Activated CD4-positive, alpha-beta T cell treated with anti-CD3 and anti-CD28 coated beads, Interleukin-2, amount 10 ng/mL, durations not matched to agents 24 days and 14 days (primary cell): ENCODE measurements at places on chromosomes 5 and 9.

GRCh38 chr5:110203661-110204060, 513.9 kb downstream of the MAN2A1 start:
- H3K27me3 ChIP-seq, result no peaks in the 10 kb centered on the region
- DNase-seq, result no peak
- H3K4me3 ChIP-seq, result no peak overlapping the region
- no peak overlapping the region for H3K27ac ChIP-seq
- H3K36me3 ChIP-seq, result no peaks in the 10 kb centered on the region
- H3K4me1 ChIP-seq, result no peaks in the 10 kb centered on the region

GRCh38 chr9:73050065-73050816, 97.4 kb upstream of the ALDH1A1 start:
- H3K4me1 ChIP-seq, result no peaks in the 10 kb centered on the region
- peaks cover 6% of the 10 kb centered on the region for H3K27me3 ChIP-seq
- H3K27ac ChIP-seq, result no peak overlapping the region
- no peak for DNase-seq

GRCh38 chr9:122367774-122368460, 2.9 kb upstream of the PTGS1 start:
- H3K27ac ChIP-seq, result no peak overlapping the region
- no peak for DNase-seq
- H3K36me3 ChIP-seq, result no peaks in the 10 kb centered on the region
- peaks cover 8% of the 10 kb centered on the region for H3K4me1 ChIP-seq
- H3K4me3 ChIP-seq, result no peak overlapping the region

DNA sequence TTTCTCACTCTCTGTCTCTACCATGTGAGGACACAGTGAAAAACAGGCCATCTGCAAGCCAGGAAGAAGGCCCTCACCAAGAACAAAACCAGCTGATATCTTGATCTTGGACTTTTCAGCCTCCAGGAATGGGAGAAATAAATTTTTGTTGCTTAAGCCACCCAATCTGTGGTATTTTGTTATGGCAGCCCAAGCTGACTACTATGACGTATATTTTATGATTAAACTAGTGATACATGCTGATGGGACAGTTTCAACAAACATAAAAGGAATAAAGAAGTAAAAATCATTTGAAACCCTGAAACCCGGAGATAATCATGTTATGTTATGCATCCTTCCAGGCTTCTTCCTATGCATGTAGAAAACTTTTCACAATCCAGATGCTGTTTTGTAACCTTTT, 71.5 kb upstream of the ERBIN start:
- H3K27me3 ChIP-seq, result peaks cover 15% of the 10 kb centered on the region
- no peak for DNase-seq
- H3K4me1 ChIP-seq, result no peaks in the 10 kb centered on the region
- no peaks in the 10 kb centered on the region for H3K36me3 ChIP-seq

- H3K27me3 ChIP-seq, result no peaks in the 10 kb centered on the region
- peaks cover 33% of the 10 kb centered on the region for H3K36me3 ChIP-seq
- H3K4me1 ChIP-seq, result peaks cover 32% of the 10 kb centered on the region
- peak overlapping the region; percentile 81 for H3K27ac ChIP-seq
- peak; percentile 67 for DNase-seq
Measured at GRCh38 chr9:4866239-4866969, 73.7 kb downstream of the RCL1 start.

DNA sequence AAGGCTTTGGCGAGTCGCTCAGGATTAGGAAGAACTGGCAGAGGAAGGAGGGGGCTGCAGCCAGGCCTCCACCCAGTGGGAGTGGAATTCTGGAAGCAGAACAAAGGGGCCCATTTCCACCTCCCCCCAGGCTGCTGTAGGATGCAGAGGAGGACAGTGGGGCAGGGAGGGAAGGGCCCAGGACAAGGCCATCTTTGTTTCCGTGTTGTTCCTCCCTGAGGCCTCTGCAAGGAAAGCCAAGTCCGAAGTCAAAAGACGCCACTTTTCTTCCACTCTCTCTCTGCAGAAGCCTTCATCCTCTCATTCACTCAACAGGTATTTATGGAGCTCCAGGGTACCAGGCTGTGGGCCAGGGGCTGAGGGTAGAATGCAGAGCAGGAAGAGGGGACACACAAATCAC, 70.7 kb downstream of the ENTREP1 start:
- H3K4me3 ChIP-seq, result no peak overlapping the region
- no peaks in the 10 kb centered on the region for H3K4me1 ChIP-seq
- H3K27me3 ChIP-seq, result peaks cover under 1% of the 10 kb centered on the region
- H3K36me3 ChIP-seq, result no peaks in the 10 kb centered on the region

GRCh38 chr9:124658165-124659017, 112.7 kb downstream of the NR6A1 start:
- no peak overlapping the region for H3K27ac ChIP-seq
- no peaks in the 10 kb centered on the region for H3K36me3 ChIP-seq
- H3K4me1 ChIP-seq, result peaks cover 25% of the 10 kb centered on the region
- H3K27me3 ChIP-seq, result peaks cover 4% of the 10 kb centered on the region
- peak overlapping the region; percentile 90 for H3K4me3 ChIP-seq

- no peak for DNase-seq
- no peaks in the 10 kb centered on the region for H3K36me3 ChIP-seq
- no peak overlapping the region for H3K27ac ChIP-seq
- no peaks in the 10 kb centered on the region for H3K27me3 ChIP-seq
- H3K4me1 ChIP-seq, result no peaks in the 10 kb centered on the region
Measured at GRCh38 chr5:26647781-26648180, 390.6 kb downstream of the CDH9 start.

GRCh38 chr5:77906806-77907205, 130.7 kb upstream of the TBCA start:
- no peak overlapping the region for H3K27ac ChIP-seq
- DNase-seq, result no peak
- no peaks in the 10 kb centered on the region for H3K4me1 ChIP-seq
- H3K36me3 ChIP-seq, result no peaks in the 10 kb centered on the region
- H3K4me3 ChIP-seq, result no peak overlapping the region
